ENCODE measurements at places on chromosomes 5 and 9. TPM values are rescaled to one million over a fixed set of nuclear protein-coding genes. Genes with fewer than 3 reads are reported as not detected.

Gene ASTN2
- 6.4 TPM for total RNA-seq

Gene GARIN3
- not detected for total RNA-seq

Gene ANKRD34B
- not detected for total RNA-seq

DNA sequence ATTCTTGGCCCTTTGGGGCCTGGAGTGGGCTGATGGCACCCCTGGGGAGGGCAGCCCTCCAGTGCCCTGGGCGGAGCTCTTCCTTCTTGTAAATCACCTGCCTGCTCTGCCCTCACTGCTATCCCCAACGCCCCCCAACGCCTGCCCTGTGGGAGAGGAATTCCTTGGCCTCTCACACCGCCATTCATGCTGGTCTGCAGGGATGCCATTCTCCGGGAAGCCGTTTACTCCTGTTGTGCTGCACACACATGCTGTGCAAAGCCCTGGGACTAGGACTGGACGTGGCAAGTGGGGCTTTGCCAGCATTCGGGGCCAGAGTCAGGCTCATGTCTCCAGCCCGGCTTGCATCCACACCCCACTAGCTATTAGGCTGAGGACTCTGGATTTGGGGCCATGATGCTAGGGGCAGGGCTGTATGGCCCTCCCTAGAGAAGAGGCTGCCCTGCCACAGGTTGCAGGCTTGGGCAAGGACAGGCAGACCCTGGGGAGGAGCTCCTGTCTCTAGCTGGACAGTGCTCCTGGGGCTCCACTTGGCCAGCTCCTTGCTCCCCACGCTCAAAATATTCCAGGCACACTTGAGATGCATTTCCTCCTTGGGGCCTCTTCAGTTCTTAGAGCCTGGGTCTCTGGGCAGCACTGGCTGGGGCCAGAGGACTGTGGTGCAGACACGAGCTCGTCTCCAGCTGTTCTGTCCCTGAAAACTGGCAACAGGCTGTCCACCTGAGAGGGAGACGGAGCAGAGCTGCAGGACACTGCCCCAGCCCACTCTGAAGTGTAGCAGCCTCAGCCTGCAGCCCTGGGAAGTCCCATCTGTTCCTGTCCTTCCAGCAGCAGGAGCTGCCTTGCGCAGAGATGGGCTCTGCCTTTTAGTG, 226.9 kb downstream of the CACNA1B start:
- no peaks in the 10 kb centered on the region for H3K36me3 ChIP-seq
- DNase-seq: no peak
- H3K27me3 ChIP-seq: no peaks in the 10 kb centered on the region
- no peak overlapping the region for H3K27ac ChIP-seq
- no peaks in the 10 kb centered on the region for H3K4me1 ChIP-seq

DNA sequence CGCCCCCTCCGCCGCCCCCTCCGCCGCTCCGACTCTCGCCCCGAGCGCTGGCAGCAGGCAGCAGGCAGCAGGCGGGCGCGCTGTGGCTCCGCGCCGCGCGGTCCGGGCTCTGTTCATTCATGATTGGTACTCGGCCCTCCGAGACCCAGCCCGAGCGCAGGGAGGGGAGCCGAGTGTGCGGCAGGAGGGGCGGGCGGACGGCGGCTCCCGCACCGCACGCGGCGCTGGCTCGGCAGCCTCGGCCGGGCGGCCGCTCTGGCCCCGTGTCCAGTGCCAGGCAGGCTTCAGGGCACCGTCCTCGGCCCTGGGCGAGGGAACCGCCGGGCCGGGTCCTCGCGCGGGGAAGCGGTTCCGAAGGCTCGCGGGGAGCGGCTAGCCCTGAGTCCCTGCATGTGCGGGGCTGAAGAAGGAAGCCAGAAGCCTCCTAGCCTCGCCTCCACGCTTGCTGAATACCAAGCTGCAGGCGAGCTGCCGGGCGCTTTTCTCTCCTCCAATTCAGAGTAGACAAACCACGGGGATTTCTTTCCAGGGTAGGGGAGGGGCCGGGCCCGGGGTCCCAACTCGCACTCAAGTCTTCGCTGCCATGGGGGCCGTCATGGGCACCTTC, at the start of gene KCNIP1:
Gene KCNIP1, plus strand, starts transcription at position 31 of the 607 bp plus-strand sequence.
- no peak for DNase-seq
- no peaks in the 10 kb centered on the region for H3K4me1 ChIP-seq
- no peaks in the 10 kb centered on the region for H3K36me3 ChIP-seq
- no peak within 1 kb of the TSS for H3K27ac ChIP-seq
- no peak within 1 kb of the TSS for H3K4me3 ChIP-seq

- no peak overlapping the region for H3K4me3 ChIP-seq
- H3K4me1 ChIP-seq: no peaks in the 10 kb centered on the region
- H3K36me3 ChIP-seq: no peaks in the 10 kb centered on the region
These were observed 75.0 kb downstream of the NIPSNAP3B start for GRCh38 chr9:104838958-104839357.

- no peak overlapping the region for H3K4me3 ChIP-seq
- no peaks in the 10 kb centered on the region for H3K4me1 ChIP-seq
- DNase-seq: no peak
These were observed 18.0 kb downstream of the IL5 start for GRCh38 chr5:132525299-132525724.

- H3K4me1 ChIP-seq: no peaks in the 10 kb centered on the region
- H3K36me3 ChIP-seq: no peaks in the 10 kb centered on the region
- H3K27ac ChIP-seq: no peak overlapping the region
These were observed 69.9 kb downstream of the CYFIP2 start for GRCh38 chr5:157335534-157336422.

DNA sequence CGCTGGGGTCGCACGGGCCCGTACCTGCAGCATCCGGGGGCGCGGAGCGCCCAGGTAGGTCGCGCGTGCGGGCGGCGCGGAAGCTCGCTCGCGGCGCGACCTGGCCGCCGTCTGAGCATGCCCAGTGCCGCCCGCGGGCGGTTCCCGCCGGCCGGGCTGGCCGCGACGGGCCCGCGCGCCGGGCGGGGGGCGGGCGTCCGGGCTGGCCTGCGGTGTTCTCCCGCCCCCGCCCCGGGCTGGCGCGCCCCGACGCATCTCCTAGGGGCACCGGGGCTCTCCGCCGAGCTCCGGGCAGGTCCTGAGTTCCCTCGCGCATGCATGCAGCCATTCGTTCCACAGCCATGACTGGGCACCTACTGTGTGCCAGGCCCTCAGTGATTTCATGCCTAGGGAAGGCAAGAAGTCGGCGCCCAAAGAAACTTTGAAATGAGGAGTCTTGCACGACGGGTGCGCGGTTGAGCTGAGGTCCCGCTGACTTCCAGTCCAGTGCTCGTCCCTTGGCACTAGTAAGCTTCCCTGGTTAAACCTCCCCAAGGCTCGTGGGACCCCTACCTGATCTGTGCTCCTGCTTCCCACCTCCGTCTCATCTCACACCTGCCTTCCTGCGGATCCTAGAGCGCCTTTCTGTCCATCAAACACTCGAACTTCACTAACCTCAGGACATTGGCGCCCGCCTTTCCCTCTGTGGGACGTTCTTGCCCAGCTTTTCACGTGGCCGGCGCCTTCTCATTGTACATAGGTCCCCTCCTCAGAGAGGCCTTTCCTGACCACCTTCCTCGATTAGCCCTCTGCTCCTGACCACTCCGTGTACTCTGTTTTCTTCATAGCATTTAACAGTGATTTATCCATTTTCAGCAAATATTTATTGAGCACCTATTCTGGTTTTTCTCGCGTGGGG, at the start of gene PTPN3:
Gene PTPN3, minus strand, starts transcription at position 113 of the 898 bp plus-strand sequence. CDS start 34,873 bp downstream, outside the sequence.
- no peaks in the 10 kb centered on the region for H3K36me3 ChIP-seq
- DNase-seq: no peak
- peak within 1 kb of the TSS; percentile 37 for H3K4me3 ChIP-seq

DNA sequence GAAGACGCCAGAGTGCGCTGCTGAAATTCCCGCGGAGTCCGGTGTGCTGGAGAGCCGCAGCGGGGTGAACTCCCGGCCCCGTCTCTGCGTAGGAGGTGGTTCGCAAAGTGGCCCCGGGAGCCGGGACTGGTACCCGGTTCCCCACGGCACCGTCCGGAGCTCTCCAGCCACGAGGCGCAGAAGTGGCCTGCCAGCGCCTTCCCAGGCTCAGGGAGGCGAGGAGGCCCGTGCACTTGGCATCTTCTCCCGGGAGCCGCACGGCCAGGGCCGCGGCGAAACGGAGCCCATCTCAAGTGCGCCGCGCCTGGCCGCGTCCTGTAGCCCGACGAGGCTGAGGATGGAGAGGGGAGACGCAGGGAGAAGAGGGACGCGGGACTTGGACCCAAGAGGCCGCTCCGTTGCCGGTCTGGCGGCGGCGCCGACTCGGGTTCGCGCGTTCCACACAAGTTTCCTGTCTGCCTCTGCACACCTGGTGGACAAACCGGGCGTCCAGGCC, 1.1 kb upstream of the IRX1 start:
- no peak overlapping the region for H3K27ac ChIP-seq
- no peak for DNase-seq
- H3K36me3 ChIP-seq: no peaks in the 10 kb centered on the region
- H3K4me3 ChIP-seq: no peak overlapping the region

GRCh38 chr5:149586708-149587318, 5.5 kb downstream of the ARHGEF37 start:
- DNase-seq: no peak
- H3K4me3 ChIP-seq: no peak overlapping the region
- H3K27me3 ChIP-seq: no peaks in the 10 kb centered on the region
- H3K36me3 ChIP-seq: no peaks in the 10 kb centered on the region
- peaks cover 9% of the 10 kb centered on the region for H3K4me1 ChIP-seq
- no peak overlapping the region for H3K27ac ChIP-seq

DNA sequence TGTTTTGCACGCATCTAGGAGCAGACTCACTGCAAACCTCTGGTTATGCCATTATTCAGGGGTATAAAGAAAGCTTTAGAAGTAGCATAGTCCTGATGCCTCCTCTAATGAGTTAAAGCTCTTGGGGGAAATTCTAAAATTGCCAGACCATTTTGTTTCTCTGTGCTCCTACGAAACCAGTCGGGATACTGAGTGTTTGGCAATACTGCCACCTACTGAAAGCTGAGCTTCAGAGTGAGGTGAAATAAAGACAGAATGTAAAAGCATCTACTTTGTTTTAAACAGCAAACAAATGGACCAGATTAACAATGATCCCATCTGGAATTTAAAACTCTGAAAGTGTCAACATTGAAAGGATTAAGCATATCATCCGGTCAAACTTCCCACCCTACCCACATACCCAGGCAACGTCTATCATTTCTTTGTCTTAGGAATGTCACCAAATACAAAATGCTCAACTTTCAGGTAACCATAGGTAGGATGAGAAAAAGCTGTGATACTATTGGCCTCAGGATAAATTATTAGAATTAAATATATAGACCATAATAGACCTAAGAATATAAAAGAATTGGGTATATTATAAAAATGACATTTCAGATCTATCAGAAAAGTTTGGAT, 77.8 kb upstream of the SHISAL2B start:
- DNase-seq: peak; percentile 37
- H3K27me3 ChIP-seq: no peaks in the 10 kb centered on the region
- H3K27ac ChIP-seq: no peak overlapping the region
- H3K4me3 ChIP-seq: no peak overlapping the region

DNA sequence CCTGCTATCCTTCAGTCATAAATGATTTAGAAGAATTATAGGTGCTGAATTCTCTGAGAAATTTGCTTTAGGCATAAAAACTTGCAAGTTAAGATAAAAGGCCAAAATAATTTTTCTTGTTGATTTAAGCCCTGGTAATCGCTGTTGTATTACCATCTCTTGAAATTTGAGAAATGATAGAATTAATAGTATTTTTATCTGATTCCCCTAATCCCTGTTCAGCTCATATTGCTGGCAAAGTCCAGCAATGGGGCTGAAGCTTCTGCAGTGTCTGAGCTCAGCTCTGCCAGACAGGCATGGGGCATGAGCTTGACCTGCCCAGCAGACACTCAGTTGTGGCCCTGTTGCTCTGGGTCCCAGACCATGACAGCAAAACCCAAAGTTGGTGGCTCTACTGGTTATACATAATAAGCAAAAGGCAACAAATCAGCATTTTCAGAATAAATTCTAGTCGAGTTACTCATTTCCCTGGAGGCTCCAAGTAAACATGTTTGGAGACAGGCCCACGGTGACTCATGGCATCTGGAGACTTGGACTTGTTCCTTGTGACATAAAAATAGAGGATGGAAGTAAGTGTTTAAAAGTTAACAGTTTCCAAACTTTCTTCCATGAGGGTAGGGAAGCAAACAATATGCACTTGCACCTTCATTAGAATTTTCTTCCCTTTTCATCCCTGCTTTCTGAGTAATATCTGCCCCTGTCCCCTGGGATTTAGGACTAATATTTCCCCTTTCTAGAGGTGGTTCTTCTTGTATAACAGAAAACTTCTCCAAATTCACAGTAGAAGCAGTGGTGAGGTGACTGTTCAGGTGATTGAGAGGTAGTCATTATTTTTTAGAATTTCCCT, 60.2 kb upstream of the SLC2A8 start:
- peak; percentile 82 for DNase-seq
- H3K36me3 ChIP-seq: no peaks in the 10 kb centered on the region
- no peak overlapping the region for H3K4me3 ChIP-seq
- no peaks in the 10 kb centered on the region for H3K27me3 ChIP-seq
- peak overlapping the region; percentile 37 for H3K27ac ChIP-seq
- peaks cover 15% of the 10 kb centered on the region for H3K4me1 ChIP-seq

DNA sequence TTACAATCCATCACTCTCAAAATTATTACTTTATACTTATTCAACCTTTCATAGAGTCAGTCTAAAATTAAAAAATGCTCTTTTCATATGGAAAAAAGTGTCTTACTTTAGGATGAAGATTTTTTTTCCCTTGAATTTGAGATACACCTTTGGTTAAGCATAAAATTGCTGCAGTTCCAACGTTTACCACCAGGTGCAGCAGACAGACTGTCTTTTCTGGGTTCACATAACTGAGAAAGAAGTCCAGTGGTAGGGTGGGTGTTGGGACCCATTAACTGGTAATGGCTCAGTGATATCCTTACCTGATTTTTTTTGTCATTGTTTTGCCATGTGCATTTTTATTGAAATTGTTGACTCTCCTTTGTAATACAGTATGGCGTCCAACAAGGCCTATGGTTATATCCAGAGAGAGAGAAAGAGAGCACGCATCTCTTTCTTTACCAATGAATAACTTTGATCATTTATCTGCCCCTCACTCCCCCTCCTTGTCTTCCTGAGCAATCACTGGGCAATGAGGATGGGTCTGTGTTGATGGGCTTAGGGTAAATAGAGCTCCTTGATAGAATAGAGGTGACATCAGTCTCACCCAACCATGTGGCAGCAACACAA, 98.4 kb downstream of the FBXL7 start:
- no peak for DNase-seq
- H3K4me1 ChIP-seq: no peaks in the 10 kb centered on the region
- H3K4me3 ChIP-seq: no peak overlapping the region
- H3K36me3 ChIP-seq: no peaks in the 10 kb centered on the region

DNA sequence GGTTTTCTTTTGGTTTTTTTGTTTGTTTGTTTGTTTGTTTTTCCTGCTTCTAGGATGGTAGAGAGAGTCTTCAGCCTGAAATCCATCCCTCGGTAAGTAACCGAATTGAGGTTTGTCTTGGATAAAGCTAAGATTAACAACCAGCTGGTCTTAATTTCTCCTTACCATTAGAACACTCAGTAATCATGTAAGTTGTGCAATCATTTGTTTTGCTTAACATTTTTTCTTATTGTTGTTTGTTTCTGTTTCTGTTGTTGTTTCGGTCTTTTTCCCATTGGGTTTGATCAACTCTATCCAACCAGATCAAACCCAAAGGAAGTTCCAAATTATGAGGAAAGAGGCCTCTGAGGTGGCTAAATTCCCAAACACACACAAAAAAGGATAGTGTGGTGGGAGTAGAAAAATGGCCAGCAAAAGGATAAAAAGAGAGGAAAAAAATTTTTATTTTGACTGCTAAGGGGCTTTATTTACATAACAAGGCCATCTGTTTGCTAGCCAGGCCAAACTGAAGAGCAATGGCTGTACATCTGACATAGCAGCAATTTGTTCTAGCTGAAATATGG, 49.6 kb upstream of the ANKRD31 start:
- no peak overlapping the region for H3K4me3 ChIP-seq
- DNase-seq: no peak
- no peaks in the 10 kb centered on the region for H3K27me3 ChIP-seq
- no peak overlapping the region for H3K27ac ChIP-seq
- no peaks in the 10 kb centered on the region for H3K4me1 ChIP-seq

All from ovary (tissue), 10 donors.